ENCODE measurements at places on chromosomes 12 and 14. TPM values are rescaled to one million over a fixed set of nuclear protein-coding genes. Genes with fewer than 3 reads are reported as not detected.

TMEM253 gene
- polyA plus RNA-seq, result 2.1 TPM

NFE2 gene
- 2.2 TPM for polyA plus RNA-seq

KCNMB4 gene
- polyA plus RNA-seq, result 22.9 TPM

LMNTD1 gene
- polyA plus RNA-seq, result not detected

TMEM132C gene
- 3.0 TPM for polyA plus RNA-seq

FGF6 gene
- polyA plus RNA-seq, result not detected

TROAP gene
- polyA plus RNA-seq, result 26.6 TPM

ADSS1 gene
- 16.3 TPM for polyA plus RNA-seq

PLA2G1B gene
- polyA plus RNA-seq, result 0.41 TPM

Data from renal pelvis (tissue), 12 donors.